IPS-NIHi11 (cell line): ENCODE measurements at places on chromosomes 7 and 10.
A peak's percentile ranks its signal among the peaks of the same experiment; 100 is the strongest.

- no peak for DNase-seq
These were observed 13.6 kb downstream of the POR start for GRCh38 chr7:75928568-75928914.

- DNase-seq, result no peak
These were observed 52.2 kb downstream of the UNCX start for GRCh38 chr7:1284743-1285458.

GRCh38 chr7:47366960-47367359 lies 215.0 kb downstream of the TNS3 start:
- DNase-seq, result no peak

- no peak for DNase-seq
These were observed 128.8 kb downstream of the DGKB start for GRCh38 chr7:14773729-14774271.

DNA sequence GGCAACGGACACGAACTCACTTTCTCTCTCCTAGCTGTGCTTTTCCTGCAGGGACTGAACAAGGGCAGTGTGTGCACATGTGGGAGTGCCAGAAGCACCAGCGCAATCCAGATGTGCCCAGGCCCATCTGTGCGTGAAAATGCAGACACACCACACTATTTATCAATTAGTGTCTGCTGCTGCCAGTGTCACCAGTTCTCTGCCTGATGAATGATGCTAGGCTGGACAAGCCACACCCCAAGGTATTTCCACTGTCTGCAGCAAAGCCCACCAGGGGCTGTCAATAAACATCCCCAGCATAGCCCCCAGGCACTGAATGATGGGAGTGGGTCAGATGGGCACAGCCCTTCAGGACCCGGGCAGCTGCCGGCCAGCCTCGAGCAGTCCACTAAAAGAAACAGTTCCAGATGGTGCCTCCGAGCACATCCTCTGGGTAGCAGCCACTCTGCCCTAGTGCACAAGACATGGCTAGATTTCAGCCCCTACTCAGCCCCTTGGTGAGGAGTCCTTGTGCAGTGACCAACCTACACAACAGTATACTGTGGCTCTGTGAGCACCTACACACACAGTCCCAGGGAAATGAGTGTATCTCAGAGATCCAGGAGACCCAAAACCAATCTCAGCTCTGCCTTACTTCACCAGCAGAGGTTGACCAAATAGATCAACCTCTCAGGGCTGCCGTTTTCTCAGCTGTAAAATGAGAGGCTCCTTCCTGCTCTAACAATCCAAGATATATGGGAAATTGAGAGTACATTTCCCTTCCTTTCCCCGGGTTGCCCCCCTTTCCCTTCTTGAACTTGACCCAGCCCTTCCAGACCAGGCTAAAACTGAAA lies 314.7 kb downstream of the PLXNA4 start:
- no peak for DNase-seq

- DNase-seq, result peak; percentile 23
These were observed 7.0 kb downstream of the AIMP2 start for GRCh38 chr7:6015917-6016652.

DNA sequence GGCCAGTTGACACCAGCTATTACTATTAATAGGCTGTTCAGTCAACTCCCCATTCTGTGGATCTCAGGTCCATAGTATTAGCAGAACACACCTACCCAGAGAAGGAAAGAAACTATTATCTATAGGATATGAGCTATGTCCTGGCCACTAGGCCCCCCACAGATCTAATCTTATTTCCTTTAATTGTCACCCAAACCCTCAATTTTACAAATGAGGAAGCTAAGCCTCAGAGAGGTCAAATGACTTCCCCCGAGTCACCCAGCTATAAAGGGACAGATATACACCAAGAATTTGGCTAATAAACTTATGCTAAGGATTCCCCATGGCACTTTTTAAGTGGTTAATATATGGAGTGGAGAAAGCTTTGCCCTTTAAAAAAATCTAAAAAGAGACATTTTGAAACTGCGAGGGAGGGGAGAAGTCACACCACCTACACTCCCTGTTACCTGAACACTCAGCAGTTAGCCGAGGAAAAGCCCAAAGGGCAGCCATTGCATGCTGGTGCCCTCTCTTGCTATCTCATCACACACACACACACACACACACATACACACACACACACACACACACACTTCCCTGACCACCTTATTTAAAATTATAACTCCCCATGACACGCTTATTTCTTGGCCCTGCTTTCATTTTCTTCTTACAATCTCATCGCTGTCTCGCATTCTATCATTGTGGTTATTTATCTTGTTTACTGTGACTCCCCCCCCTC lies 157.0 kb upstream of the ADO start:
- DNase-seq, result no peak

GRCh38 chr10:133225707-133226191 lies 4.3 kb upstream of the UTF1 start:
- DNase-seq, result no peak

DNA sequence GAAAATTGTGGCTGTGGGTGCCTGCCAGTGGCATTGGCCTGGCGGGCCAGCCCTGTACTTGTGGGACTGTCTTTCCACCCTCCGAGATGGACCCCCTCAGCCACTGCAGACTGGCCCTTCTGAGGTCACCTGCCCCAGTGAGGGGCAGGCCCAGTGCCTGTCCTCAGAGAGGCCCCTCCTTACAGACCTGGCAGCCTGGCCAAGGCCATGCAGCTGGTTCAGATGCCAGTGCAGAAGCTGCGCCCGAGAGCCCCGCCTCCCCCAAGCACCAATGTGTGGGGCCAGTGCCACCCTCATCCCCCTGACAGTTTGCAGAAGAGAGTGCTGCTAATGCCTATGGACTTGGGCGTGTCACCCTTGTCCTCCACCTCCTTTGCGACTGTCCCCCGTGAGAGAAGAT lies 10.0 kb downstream of the ZNF316 start:
- no peak for DNase-seq

- DNase-seq, result no peak
These were observed 29.4 kb downstream of the PHTF2 start for GRCh38 chr7:77827999-77828398.

GRCh38 chr7:94832051-94832450 lies 75.3 kb upstream of the PPP1R9A start:
- no peak for DNase-seq

DNA sequence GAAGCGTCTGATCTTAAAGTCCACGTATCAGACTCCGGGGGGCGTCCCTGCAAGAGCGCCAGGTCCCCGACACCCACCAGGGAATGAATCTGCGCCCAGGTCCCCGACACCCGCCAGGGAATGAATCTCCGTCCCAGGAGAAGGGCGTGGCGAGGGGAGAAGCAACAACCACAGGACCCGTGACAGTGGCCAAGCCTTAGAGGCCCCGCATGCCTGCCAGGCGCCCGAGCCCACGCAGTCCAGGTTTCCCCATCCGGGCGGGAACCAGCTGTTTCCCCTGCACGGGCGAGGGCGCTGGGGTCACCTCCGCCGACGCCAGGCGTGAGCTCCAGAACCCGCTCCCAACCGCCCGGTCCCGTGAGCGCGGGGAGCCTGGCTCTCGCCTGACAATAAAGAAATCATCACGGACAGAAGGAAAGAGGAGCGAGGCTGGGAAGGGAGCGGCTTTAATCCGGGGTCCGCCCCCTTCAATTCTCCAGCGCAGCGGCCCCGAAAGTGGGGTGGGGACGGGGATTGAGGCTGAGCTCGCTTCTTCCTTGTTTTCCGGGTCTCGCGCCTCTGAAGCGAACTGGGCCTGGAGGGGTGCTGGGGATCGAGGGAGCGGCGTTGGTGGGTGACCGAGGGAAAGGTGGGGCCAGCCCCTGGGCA lies 29.0 kb upstream of the BMS1 start:
- peak; percentile 31 for DNase-seq

DNA sequence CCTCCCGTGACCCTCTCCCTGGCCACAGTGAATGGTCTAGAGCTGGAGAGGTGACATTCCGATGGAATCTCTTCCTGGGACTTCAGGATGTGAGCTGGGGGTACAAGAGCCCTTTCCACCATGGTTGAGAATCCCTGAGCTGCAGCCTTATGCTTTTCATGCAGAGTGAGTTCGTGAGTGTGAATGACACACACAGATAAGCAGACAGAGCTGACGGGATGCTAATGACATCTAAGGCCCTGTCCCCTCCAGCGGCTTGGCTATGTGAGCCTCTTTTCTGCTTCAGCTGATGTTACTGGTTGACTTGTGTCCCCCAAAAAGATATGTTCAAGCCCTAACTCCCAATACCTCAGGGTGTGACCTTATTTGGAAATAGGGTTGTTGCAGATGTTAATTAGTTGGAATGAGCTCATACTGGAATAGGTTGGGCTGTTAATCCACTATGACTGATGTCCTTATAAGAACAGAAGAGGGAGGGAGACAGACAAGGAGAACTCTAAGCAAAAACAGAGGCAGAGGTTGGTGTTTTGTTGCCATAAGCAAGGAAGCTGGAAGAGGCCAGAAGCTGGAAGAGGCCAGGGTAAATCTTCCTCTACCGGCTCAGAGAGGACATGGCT lies 111.1 kb upstream of the AFAP1L2 start:
- DNase-seq, result no peak

DNA sequence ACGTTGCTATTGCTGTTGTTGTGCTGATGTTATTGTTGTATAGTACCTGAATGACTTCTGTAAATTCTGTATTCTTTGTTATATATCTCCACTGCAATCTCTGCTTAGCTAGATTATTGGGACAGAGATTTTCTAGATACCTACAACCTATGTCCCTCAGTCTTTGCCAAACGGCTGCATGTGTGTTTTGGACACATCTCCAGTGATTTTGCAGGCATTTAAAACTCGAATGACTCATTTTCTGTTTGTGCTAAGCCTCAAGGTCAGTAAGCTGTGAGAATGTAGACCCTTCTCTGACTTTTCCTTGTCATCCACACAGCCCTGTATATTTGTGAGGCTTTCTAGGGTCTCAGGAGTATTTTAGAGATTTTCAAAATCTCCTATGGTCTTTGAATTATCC lies 410.7 kb downstream of the POM121L12 start:
- no peak for DNase-seq

DNA sequence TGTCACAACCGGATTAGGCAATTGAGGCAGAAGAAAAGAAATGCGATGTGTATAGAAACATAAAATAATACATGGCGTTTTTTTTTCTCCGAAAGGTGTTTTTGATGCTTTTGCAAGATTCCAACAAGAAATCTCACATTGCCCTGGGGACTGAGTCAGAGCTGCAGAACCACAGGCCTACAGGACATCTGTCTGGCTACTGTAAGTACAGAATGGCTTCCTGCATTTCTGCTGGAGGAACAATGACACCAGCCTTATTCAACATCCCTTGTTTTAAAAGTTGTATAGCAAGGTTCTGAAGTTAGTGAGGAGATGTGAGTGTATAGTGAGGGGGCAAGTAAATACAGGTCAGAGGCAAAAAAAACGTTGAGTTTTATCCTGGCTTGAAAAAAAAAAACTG lies 256.4 kb downstream of the ABCA13 start:
- no peak for DNase-seq

- no peak for DNase-seq
These were observed 760.9 kb upstream of the IGFBP3 start for GRCh38 chr7:46681865-46682503.

DNA sequence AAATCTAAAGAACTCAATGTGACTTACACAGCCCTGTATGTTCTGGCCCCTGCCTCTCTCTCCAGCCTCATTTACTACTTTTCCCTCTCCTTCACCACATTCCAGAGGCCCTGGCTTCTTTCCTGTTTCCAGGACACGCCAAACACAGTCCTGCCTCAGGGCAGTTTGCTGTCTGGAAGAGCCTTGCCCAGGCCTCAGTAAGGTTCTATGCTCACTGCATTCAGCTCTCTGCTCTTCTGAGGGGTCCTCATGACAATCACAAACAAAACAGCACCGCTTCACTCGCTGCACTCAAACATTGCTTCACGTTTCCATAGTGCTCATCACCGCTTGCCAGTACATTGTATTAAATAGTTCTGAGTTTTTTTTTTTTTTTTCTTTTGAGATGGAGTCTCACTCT lies 35.1 kb upstream of the GARS1 start:
- no peak for DNase-seq

- no peak for DNase-seq
These were observed 68.6 kb upstream of the EFCAB10 start for GRCh38 chr7:105649727-105650381.

GRCh38 chr10:123804716-123805115 lies 86.9 kb downstream of the CPXM2 start:
- DNase-seq, result no peak

DNA sequence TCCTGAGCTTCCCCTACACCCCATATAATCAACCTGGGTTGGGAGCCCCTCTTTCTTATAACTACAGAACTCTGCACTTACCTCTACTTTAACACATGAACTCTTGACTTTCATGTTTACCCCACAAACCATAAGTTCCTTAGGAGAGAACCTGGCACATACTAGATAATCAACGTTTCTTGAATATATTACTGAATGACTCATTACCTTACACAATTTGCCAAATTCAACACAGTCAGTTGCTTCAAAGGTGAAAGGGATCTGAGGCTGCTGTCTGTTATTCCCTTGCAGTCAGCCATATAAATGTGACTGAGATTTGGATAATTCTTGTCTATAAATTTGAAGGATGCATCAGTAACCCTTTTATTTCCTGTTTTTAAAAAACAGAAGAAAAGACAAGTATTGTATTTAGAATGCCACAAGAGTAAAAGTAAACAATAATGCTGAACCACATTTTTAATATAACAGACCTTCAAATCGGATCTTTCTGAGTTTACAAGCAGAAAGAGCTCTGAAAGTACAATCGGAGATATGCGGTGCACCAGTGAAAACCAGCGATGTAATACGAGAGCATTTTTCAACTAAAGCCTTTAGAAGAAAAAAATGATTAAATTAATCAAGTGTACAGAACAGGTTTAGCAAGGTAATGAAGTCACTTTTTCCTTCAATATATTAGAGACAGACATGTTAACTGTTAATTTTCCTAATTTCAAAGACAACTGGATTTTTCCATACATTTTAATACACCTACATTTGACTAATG lies 29.5 kb upstream of the LRRC17 start:
- no peak for DNase-seq

DNA sequence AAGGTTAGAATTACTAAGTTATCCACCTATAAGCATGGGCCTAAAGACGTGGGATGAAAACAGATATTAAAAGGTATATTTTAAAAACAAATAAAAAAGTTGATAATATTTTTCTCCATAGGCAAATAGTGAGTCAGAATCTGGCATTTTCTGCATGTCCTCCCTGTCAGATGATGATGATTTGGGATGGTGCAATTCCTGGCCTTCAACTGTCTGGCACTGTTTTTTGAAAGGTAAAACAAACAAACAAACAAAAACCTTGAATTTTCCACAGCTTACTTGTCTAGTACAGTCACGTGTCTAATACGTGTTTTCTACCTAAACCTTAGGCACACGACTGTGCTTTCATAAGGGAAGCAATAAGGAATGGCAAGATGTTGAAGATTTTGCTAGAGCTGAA lies 17.4 kb downstream of the HBP1 start:
- no peak for DNase-seq

DNA sequence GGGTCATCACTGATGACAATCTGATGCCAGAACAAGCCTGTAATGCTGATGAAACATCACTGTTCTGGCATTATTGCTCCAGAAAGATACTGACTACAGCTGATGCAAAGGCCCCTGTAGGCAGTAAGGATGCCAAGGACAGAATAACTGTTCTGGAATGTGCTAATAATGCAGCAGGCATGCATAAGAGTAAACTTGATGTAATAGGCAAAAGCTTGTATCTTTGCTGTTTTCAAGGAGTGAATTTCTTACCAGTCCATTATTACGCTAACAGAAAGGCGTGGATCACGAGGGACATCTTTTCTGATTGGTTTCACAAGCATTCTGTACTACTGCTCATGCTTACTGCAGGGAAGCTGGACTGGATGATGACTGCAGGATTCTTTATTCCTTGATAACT lies 18.7 kb downstream of the LCOR start:
- no peak for DNase-seq

GRCh38 chr7:40531956-40532355 lies 397.2 kb downstream of the SUGCT start:
- DNase-seq, result no peak

GRCh38 chr7:78218051-78218450 lies 419.5 kb downstream of the PHTF2 start:
- no peak for DNase-seq
